Stimulated activated CD4-positive, alpha-beta T cell treated with anti-CD3 and anti-CD28 coated beads, Interleukin-15, amount 100 ng/mL, for 1 hour (primary cell): ENCODE measurements at places on chromosomes 7 and 10.

- DNase-seq, result no peak
Observed at GRCh38 chr7:30531286-30531685, 26.7 kb upstream of the GGCT start.

GRCh38 chr7:156777364-156778069 lies 115.5 kb downstream of the LMBR1 start:
- DNase-seq, result no peak

- no peak for DNase-seq
Observed at GRCh38 chr7:14639329-14639728, 263.2 kb downstream of the DGKB start.

GRCh38 chr7:75662579-75663301 lies 76.0 kb downstream of the HIP1 start:
- DNase-seq, result no peak

DNA sequence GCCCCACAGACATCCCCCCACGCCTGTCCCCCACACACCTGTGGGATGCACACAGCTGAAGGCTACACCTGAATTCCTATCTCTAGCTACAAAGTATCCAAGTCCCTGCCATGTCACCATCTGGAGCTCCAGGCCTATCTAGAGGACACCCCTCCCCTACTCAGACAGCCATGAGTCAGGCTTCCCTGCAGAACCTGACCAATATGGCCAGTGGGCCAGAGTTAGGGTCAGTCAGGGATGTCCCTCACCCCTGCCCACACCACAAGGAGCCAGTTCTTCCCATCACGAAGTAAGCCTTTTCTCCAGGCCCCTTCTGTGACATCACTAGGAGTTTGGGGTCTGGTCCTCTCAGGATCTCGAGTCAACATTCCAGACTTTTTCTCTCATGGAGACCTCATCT lies 10.6 kb upstream of the SLC18A3 start:
- DNase-seq, result no peak

DNA sequence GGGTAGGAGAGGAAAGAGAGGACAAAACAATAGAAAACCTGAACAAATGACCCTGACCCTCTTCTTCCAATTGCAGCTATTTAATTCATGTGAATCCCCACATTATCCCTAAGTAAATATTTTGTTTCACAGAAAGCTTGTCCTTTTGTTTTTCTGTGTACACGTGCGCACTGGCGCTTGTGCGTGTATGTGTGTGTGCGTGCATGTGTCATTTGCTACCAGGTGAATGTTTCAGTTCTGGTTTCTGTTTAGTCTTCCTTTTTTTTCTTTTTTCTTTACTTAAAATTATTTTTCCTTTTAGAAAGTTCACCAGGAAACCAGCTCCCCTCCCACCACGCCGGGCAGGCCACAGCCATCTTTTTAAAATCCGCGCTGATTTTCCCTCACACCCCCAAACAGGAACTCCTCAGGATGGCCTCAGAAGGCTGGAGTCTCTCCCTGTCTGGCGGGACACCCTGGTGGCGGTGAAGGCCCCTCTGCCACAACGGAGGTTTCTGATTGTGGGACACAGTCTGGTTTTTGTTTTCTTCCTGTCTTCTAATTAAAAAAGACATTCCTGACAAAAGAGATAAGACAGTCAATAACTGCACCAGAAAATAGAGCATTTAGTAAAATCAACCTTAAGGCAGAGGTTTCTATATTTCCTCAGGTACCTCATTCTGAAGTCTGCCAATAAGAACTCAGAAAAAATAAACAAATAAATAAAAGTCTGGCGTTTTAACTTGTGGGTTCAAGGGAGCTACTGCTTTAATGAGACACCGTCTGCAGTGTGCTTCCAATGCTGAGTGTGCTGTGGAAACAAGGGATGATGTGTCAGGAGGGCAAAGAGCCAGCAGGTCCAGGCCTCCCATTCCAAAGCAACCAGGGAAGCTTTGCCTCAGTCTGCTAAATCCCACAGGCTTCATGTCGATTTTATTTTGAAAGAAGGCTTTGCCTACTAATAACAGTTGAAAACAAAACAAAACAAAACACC lies 17.4 kb downstream of the IRF5 start:
- DNase-seq, result no peak

DNA sequence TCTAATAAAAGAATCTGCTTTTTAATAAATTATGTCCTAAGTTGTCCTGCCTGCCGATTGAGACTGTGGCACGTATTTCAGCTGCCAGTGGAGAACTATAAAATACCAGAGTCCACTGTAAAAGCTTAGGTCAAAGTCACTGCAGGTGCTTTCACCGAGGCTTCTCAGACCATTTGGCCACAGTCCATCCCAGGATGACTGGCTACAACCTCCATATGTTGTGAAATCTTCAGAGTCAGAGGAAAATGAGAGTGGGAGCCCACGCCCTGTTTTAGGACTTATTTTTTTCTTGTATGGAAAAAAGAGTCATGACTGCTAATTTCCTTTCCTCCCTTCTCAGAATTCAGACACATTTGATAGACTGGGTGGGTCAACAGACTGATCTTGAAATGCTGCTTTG lies 182.9 kb downstream of the ANK3 start:
- DNase-seq, result no peak

- no peak for DNase-seq
Observed at GRCh38 chr10:101686133-101686925, 8.6 kb downstream of the FBXW4 start.

DNA sequence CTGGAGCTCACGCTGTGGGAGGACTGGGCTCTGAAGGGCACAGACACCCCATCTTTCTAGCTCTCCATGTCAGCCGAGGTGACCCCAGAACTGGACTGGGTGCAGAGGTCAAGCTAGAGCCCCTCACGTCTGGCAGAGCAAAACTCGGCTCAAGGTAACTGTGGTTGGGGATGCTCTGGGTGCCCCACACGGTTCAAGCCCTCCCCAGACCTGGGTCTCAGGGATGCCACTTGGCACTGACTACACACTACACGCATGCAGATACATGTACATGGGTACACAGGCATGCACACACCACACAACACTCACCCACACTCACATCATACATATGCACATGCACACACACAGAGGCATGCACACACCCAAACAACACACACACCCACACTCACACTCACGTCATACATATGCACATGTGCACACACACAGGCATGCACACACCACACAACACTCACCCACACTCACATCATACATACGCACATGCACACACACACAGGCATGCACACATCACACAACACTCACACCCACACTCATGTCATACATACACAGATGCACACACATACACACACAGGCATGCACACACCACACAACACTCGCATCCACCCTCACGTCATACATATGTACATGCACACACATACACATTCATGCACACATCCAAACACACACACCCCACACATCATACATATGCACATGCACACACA lies 219.3 kb downstream of the DNAJB6 start:
- no peak for DNase-seq

- DNase-seq, result no peak
Observed at GRCh38 chr7:92034116-92034515, 93.5 kb downstream of the AKAP9 start.

DNA sequence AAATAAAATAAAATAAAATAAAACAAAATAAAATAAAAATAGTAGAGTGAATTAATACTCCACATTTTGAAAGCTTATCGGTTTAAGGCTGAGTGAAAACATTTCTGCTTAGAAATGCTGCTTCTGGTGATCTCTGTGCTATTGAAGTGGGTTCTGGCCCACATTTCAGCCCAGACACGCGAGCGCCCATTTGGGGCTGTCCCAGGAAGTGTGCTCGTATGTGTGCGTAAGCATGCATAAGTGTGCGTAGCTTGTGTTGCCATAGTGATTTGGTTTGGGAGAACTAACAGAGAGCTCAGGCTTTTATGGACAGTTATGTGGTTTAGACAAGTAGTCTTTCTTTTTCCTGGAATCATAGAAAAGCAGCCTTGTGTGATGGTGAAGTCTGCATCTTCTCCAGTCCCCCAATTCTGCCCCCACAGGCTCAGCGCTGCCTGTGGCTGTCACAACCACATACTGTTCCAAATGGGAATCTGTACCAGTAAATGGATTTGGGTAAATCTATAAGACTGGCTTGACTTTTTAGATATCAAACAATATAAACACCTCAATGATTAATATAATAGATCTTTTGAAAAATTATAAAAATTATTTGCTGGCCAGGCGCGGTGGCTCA lies 29.8 kb upstream of the PURB start:
- DNase-seq, result peak; percentile 48

- DNase-seq, result no peak
Observed at GRCh38 chr7:64908358-64908757, 5.3 kb downstream of the ZNF273 start.

- no peak for DNase-seq
Observed at GRCh38 chr10:16689696-16690095, 127.5 kb downstream of the RSU1 start.

DNA sequence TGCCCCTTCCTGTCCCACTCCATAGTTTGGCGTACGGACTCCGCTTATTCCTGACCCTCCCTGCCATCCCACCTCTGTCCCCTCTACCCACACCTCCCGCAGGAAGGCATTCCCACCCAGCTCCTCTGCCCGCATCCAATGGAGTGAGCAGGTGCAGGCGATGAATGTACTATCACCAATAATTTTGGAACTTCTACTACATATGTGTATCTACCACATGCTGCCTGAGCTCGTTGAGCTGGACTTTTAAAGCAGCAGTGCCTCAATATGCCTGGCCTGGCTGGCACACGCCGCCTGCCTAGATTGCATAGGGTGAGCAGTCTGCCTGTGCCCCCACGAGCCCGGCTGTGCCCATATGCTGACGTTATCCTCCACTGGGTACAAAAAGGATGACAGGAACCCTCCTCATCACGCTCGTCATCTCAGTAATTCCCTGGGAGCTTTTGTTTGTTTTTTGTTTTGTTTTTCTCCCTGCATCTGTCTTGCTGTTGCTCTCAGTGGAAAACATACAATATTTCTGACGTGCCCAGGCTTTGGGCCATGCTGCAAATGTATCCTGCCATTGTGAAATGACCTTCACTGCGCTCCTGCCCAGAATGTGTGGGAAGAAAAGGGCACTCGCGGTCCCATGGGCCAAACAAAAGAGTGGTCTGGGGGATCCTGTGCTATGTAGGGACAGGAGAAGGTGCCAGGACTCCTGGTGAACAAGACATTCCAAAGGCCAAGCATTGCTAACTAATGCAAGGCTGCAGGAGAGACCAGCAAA lies 302.8 kb downstream of the PTPRN2 start:
- no peak for DNase-seq

DNA sequence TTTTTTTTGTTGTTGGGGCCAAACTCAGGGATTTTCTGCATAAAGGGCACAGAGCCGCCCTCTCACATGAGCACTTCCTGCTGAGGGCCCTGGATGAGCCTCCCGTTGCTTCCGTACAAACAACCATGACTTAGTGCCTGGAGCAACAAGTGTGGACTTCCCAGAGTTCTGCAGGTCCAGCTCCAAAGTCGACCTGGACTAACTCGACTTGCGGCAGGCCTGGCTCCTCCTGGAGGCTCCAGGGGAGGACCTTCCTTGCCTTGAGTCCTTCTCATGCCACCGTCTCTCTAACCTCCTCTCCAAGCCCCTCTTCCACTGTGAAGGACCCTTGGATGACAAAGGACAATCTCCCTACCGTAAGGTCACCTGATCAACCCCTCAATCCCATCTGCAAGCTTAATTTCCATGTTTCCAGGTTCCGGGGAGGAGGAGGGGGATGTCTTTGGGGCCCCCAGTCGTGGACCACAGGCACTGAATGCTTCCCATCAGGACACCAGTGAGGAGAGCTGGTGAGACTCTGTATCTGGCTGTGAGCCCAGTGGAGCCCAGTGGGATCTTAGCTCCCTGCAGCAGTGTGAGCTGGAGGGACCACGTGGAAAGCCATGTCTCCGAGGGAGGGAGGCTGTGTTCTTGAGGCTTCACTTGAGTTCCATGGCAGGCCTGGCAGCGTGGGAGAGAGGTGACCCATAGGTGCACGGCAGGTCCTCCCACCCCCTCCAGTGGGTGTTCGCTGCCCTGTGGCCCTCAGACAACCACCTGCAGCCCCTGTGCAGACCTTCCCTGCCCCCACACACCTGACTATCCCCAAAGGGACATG lies 199.5 kb upstream of the PPP2R2D start:
- DNase-seq, result no peak

DNA sequence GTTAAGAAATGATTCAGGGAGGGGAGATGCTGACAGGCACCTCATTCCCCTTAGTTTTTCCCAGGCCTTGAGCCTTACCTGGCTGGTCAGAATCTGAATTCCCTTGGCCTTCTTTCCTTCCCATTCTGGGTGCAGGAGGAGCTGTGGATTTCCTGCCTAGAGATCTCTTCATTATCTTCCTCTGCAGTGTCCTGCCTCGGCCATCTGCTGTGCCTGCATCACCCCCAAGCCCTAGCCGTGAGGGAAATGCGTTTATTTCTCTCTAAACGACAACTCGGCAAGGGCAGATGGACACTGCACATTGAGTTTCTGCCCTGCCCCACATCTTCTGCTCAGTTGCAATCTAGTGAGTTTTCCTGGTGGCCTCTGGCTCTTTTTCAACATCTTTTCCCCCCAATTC lies 26.7 kb downstream of the ZCWPW1 start:
- DNase-seq, result no peak

- no peak for DNase-seq
Observed at GRCh38 chr7:69843653-69844052, 245.4 kb downstream of the AUTS2 start.

GRCh38 chr7:513521-514166 lies 6.0 kb downstream of the PDGFA start:
- no peak for DNase-seq

- DNase-seq, result no peak
Observed at GRCh38 chr10:100483876-100484666, 21.3 kb downstream of the WNT8B start.

DNA sequence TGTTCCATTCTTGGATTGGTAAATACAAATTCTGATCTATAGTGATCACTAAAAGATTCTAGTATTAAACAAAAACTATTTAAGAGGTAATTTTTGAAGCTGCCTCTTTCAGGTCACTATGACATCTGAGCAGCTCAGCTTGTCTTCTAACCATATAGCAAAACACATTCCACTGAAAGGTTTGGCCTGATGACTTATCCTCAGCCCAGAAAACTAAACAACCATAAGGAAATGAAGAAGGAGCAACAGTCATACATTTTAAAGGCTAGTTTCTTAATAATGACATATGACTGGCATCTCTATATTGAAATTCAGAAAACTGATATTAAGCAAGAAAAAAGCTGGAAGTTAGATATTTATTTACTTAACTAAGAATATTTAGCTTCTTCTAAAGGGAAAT lies 24.6 kb downstream of the NT5C2 start:
- no peak for DNase-seq

DNA sequence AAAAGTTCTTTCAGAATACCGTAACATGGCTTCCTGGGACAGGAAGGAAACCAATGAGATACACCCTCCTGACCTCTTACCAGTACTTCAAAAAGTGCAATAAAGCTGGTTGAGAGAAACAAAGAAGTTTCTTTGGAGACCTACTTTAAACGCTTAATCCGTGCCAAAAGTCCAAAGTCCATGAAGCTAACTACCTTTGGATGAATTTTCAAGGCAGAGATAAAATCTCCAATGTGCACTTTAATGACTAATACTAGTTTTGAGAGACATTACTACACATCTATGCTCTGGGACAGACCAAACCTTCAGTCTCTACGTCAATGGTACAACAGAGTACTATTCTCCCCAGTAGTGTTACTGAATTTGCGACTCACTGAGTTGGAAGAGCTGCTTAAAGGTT lies 46.1 kb downstream of the UBE2H start:
- no peak for DNase-seq

GRCh38 chr10:22931948-22932347 lies 4.1 kb downstream of the ARMC3 start:
- DNase-seq, result no peak
